ENCODE measurements at places on chromosomes 16 and 17.

GRCh38 chr16:80803339-80804055 lies 901 bp downstream of the CDYL2 start:
- peak; percentile 25 for DNase-seq

- no peak for DNase-seq
Measured at GRCh38 chr17:40827746-40828453, 5.5 kb upstream of the KRT10 start.

- peak; percentile 34 for DNase-seq
Measured at GRCh38 chr16:67158637-67159600, 790 bp downstream of the TRADD start.

GRCh38 chr17:27293898-27294688 lies at the start of gene WSB1:
Gene WSB1, plus strand, starts transcription at chr17:27294114. Its CDS starts 282 bp downstream, at chr17:27294396.
- DNase-seq: peak; percentile 97

GRCh38 chr17:44147812-44148211 lies 6.1 kb downstream of the HROB start:
- DNase-seq: no peak

GRCh38 chr16:57480754-57481230 lies 5.5 kb downstream of the DOK4 start:
- peak; percentile 29 for DNase-seq

- DNase-seq: peak; percentile 97
Measured at GRCh38 chr17:72488555-72489271, 367.9 kb downstream of the SOX9 start.

DNA sequence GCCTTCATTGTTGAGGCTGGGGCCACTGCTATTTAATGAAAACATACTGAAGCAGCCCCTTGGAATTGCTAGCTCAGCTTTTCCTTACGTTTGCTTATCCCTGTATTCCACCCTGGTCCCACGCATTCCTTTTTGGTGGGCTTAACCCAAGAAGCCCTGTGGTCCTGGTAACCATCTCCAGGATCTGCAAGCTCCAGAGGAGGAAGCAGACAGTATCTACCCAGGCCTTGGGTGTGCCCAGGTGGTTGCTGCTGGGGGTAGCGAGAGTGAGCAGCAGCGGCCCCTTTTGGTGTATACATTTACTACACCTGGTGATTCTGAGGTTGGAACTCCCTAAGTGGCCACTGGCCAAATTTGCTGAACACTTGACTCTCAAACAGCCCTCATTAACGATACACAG lies 97.7 kb downstream of the CBLN1 start:
- peak; percentile 58 for DNase-seq

DNA sequence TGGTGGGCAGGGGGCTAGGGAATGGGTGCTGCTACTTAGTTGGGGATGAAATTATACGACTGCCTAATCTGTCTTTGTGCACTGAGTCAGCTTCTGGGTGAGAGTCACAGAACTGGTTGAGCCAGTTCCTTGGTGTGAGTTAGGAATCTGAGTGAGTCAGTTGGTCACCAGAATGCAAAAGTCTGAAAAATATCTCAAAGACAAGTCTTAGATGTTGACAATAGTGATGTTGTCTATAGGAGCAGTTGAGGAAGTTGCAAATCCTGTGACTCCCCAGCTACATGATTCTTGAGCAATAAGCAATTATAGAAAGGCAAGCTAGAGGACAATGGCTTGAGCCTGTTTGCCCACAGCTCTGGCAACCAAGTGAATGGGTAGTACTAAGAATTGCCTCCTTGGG lies 399.2 kb downstream of the CNTNAP4 start:
- no peak for DNase-seq

- DNase-seq: no peak
Measured at GRCh38 chr17:31155208-31155810, 60.5 kb downstream of the NF1 start.

DNA sequence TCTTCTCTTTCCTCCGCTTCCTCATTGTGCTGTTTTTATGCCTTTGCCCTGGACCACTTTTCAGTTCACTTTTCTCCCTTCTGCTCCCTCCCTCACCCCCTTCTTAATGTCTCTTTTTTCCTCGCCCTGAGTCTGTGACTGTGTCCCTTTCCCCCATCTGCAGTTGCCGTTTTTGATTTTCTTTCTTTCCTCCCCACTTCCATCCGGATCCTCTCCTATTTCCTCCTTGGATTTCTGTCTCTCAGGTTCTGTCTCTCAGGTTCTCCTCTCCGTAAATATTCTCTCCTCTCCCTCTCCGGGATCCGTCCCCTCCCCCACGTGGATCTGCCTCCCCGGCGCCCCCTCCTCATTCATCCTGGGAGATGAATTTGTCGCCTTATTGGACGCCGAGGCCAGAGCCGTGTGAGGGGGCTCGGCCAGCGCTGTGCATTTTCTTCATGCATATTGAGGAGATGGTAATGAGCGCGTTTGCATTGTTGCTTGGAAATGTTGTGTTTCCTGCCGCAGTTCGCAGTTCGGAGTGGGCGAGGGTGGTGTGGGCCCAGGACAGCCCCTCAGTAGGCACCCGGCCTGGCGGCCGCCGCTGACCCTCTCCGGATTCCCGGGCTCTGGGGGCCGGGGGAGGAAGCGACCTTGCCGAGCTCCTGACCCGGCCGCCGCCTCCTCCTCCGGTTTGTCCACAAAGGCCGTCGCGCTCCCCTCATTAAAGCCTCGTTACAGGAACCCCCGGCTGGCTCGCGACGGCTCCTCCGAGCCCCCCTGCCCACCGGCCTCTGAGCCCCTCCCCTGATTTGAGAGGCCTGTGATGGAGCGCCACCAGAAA lies 4.5 kb upstream of the IRX3 start:
- no peak for DNase-seq

DNA sequence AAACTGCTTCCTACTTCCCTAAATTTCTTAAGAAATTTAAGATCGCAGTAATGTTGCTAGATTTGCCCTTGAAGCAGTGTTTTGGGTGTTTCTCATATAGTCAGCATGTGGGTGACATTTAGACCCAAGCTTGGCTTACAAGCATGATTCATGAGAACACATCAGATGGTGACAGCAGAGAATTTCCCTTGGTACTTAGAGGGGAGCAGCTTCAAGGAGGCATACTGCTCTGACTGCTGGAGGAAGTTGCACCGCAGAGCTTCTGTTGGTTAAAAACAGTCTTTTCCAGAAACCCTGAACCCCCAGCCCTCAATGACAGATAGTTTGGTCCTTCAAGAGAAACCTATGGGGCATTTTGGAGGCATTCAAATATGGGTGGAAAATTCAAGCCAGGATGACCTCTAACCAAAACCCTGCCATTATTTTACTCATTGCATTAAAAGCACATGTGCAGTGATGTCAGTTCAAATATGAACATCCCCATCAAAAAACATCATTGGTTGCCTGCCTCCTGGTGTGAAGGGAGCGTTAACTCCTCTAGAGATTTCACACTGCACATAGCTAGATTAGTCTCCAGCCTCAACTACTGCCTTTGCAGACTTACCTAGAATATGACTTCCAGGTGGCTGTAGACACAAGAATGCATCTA lies 201.5 kb upstream of the CACNG5 start:
- peak; percentile 15 for DNase-seq

- DNase-seq: peak; percentile 21
Measured at GRCh38 chr17:1865252-1866037, 35.6 kb downstream of the RPA1 start.

- peak; percentile 19 for DNase-seq
Measured at GRCh38 chr17:64538508-64539130, 31.8 kb downstream of the CEP95 start.

- no peak for DNase-seq
Measured at GRCh38 chr16:57069635-57070370, 22.6 kb upstream of the CPNE2 start.

GRCh38 chr17:30104575-30105339 lies 11.9 kb upstream of the NSRP1 start:
- peak; percentile 98 for DNase-seq

- no peak for DNase-seq
Measured at GRCh38 chr16:82281544-82281943, 111.5 kb upstream of the MPHOSPH6 start.

Data from NCI-H69 (cell line).